ENCODE measurements at places on chromosomes 2 and 18.
A peak's percentile ranks its signal among the peaks of the same experiment; 100 is the strongest.

DNA sequence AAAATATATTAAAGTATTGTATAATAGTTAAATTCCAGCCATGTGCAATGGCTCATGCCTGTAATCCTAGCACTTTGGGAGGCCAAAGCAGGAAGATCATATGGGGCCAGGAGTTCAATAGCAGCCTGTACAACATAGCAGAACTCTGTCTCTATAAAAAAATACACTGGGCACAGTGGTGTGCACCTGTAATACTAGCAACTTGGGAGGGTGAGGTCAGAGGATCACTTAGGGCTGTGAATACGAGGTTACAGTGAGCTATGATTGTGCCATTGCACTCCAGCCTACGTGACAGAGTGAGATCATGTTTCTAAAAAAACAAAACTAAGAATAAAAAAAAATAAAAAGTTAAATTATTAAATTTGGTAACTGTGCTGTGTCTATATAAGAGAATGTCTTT, 36.1 kb downstream of the ZRANB3 start:
- no peak for DNase-seq

DNA sequence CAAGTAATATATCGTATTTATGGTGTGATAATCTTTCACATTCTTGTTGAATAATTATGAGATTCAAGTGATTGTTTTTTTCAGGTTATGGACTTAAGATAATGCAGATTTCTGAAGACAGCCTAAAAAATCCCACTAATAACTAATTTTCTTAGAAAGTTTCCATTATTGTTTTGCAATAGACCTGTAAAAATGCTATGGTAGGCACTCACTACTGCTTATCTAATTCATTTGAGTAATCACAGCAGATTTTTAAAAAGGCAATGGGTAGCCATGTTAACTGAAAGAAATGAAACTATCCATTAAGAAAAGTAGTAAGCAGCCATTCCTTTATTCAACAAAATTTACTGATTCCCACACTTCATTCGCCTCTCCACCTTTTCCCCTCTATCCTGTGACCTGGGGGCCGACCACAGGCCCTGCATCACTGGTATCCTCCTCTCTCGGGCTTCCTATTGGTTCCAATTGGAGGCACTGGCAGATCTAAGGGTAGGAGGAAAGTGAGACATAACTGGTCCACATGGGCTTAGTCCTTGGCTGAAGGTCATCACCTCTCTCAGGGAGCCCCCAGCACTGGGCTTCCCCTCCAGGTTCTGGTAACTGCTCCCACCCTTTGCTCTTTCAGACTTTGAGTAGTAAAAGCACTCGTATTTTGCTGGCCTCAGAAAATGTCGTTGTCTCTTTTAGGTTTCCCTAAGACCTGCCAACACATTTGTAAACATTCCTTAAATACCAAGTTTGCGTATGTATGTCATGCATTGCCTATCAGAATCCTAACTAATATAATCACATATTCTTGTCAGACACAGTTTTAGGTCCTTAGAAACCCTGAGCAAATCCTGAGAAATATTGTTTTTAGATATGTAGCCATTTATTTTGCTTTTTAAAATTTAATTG, 18.5 kb downstream of the RBMS1 start:
- no peak for DNase-seq

- DNase-seq, result no peak
Measured at GRCh38 chr2:210795506-210795905, 239.1 kb downstream of the CPS1 start.

GRCh38 chr2:19371996-19372582, 13.7 kb upstream of the OSR1 start:
- DNase-seq, result no peak

DNA sequence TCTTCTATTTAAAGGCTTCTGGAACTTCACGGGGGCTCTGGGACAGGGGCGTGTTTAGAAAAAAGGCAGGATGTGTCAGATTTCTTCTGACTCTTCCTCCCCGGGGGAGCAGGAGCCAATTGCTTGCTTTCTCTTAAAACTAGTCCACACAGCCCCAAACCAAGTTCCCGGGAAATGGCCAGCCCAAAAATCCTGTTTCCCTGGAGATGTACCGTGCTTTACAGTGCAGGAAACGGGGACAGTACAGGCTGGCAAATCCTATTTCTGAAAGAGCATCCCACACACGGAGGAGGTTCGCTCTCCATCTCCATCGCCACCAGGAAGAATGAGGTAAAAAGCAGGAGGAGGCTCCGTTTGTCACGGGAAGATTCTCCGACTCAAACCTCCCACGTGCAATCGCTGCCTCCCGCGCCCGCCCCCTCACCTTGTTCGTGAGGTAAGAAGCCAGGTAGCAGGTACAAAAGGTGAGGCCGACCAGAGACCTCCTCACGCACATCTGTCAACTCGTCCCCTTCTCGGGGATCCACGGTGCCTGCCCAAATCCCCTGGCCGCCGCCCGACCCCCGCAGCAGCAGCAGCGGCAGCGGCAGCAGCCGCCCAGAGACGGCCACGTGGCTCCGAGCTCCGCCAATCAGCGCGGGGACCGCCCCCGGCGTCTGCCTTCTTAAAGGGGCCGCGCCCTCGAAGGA, 15.6 kb upstream of the RIOK3 start:
- peak; percentile 84 for DNase-seq

- no peak for DNase-seq
Measured at GRCh38 chr2:144522897-144523595, 3.1 kb upstream of the ZEB2 start.

DNA sequence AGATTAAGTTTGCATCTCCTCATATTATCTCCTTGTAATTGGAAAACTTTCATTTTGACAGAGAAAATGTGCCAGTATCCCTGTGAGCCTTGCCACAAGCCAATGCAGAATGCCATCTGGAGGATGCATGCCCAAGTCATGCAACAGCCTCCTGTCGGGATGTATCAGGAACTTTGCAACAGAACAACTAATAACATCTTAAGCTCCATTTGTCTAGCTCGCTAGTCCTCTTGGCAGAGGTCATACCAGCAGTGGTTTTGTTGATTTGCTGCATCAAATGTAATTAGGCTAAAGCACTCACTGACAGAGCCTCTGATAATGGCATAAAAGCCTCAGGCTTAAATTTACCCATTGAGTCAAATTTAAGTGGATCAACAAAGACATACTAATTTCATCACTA, 125.8 kb downstream of the UBE2E3 start:
- DNase-seq, result peak; percentile 15

- no peak for DNase-seq
Measured at GRCh38 chr18:5964996-5965395, 69.7 kb upstream of the TMEM200C start.

DNA sequence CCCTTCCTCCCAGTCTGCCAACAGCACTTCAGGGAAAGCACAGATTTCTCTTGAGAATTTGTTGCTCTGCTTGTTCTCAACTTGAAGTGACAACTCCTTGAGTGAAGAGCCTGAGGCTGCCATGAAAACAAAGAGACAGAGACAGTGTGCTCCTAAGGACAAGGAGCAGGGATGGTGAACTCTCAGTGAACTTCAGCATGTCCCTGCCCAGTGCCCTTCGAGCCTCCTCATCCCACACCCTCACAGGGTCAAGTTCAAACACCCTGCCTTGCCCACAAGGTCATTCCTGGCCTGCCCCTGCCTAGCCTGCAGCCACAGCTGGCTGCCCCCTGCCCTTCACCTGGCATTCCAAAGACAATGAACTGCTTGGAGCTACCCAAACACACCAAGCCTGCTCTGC, 343.5 kb upstream of the KLHL29 start:
- no peak for DNase-seq

DNA sequence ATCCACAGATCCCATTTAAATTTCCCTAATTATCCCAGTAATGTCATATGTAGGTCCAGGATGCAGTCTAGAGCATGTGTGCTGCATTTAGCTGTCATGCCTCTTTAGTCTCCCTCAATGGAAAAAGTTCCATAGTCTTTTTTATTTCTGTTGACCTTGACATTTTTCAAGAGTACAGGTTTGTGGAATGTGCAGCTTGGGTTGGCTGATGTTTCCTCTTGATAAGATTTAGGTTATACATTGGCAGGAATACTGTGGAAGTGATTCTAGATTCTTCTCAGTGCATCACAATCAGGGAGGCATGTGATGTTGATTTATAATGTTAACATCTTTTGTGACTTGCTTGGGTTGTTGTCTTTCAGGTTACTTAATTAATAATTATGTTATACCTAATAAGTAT, 42.5 kb downstream of the PPM1B start:
- DNase-seq, result no peak

DNA sequence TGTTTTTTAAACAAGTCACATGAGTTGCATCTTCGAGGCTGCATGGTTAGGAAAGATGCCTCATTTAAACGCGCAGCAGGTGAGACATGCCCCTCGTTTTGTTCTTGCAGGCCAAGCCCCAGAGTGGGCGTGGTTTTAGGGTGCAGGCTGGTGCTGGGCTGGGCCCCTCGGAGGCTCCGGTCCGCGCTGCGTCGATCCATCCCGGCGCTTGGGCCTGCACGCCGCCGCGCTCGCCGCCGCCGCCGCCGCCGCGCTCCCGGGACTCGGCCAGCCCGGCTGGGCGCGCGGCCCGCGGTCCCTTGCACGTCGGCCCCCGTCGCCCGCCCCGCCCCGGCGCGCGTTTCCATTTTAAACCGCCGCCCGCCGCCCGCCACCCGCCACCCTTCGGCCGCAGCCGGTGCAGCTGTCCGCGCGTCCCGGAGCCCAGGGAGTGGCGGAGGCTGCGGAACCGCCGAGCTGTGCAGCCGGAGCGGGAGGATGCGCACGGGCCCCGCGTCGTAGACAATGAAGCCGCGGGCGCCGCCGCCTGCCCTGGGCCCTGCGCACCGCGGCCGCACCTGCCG, 175.5 kb downstream of the AGAP1 start:
- DNase-seq, result peak; percentile 82

DNA sequence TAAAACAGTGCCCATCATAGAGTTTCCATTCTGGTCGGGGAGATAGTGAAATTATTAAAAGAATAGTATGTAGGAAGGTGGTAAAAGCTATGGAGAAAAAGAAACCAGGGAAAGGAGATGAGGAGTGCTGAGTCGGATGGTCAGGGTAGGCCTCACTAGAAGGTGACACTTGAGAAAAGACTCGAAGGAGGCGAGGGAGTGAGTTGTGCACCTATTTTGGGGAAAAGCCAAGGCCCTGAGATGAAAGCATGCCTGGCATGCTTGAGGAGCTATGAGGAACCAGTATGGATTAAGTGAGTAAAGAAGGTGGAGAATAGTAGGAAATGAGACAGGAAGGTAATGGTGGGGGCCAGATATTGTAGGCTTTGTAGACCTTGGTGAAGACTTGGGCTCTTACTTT, 7.3 kb upstream of the TTLL4 start:
- no peak for DNase-seq

DNA sequence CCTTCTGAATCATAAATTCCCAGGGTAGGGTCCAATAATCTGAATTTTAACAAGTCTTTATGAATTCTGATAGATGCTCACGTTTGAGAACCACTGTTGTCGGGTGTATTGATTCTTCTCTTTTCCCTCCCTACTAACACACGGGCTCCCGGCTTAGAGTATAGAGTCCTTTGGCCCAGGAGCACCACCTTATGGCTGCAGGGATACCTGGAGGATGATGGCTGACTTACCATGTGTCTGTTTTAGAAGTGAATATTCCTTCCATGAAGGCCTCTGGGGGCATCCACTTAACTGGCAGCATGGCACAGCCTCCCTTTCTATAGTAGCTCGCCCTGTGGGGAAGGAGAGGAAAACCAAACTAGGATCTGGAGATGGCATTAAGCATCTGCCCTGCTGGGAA, 91.7 kb downstream of the CLIP4 start:
- DNase-seq, result no peak

DNA sequence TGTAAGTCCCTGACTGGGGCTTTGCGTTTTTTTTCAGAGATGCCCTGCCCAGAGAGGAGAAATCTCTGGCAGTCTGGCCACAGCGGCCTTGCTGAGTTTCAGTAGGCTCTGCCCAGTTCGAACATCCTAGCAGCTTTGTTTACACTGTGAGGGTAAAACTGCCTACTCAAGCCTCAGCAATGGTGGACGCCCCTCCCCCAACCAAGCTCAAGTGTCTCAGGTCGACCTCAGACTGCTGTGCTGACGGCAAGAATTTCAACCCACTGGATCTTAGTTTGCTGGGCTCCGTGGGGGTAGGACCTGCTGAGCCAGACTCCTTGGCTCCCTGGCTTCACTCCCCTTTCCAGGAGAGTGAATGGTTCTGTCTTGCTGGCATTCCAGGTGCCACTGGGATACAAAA, 31.7 kb downstream of the L3MBTL4 start:
- no peak for DNase-seq

DNA sequence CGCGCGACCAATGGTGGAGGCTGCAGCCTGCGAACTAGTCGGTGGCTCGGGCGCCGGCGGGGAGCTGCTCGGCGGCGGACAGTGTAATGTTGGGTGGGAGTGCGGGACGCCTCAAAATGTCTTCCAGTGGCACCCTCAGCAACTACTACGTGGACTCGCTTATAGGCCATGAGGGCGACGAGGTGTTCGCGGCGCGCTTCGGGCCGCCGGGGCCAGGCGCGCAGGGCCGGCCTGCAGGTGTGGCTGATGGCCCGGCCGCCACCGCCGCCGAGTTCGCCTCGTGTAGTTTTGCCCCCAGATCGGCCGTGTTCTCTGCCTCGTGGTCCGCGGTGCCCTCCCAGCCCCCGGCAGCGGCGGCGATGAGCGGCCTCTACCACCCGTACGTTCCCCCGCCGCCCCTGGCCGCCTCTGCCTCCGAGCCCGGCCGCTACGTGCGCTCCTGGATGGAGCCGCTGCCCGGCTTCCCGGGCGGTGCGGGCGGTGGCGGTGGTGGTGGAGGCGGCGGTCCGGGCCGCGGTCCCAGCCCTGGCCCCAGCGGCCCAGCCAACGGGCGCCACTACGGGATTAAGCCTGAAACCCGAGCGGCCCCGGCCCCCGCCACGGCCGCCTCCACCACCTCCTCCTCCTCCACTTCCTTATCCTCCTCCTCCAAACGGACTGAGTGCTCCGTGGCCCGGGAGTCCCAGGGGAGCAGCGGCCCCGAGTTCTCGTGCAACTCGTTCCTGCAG, at the start of gene HOXD9:
Gene HOXD9, plus strand, starts transcription at position 37 of the 728 bp plus-strand sequence. Its CDS starts 50 bp downstream, at position 87.
- no peak for DNase-seq

- DNase-seq, result no peak
Measured at GRCh38 chr2:43006834-43007543, 214.6 kb upstream of the HAAO start.

GRCh38 chr2:159557437-159558034, 58.8 kb downstream of the BAZ2B start:
- DNase-seq, result no peak

DNA sequence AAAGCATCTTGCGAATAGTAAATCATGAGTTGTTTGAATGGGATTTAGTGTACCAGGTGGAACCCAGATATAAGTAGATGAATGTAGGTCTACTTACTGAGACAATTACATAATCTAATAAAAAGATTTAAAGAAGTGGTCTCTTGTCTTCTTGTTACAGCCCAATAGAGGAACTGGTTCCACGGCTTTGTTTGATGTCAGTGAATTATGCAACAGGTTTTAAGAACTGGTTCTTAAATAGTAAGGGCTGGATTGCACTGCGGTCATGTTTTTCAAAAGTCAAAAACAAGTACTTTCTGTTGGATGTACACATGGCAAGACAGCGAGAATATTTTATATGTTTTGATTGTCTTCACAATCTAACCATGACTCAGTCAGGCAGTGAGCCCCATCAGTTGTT, 15.4 kb upstream of the SLC9A2 start:
- no peak for DNase-seq

- no peak for DNase-seq
Measured at GRCh38 chr2:242038928-242039341, 169.4 kb downstream of the RTP5 start.

Measured in COR-L47 (cell line).